ENCODE measurements at places on chromosomes 11 and 22.

GRCh38 chr11:62555464-62556107 lies 9.0 kb upstream of the AHNAK start:
- peak; percentile 95 for DNase-seq

DNA sequence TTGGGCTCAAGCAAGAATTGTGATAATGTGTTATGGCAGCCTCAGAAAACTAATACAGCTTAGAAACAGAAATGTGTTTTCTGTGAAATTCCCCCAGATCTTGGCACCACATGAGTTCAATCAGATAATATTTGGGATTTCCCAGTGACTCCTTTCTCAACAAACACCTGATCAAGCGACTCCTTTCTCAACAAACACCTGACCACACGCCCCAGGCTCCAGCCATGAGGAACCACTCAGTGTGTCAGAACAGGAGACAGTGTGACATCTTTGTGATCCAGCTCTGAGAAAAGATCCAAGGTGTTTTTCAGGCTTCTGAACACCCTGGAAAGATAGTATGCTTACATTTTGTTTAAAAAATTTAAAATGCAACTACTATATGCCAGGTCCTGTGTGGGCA lies 1.9 kb upstream of the UVRAG start:
- DNase-seq, result no peak

GRCh38 chr22:46158283-46158682 lies 8.0 kb downstream of the PPARA start:
- DNase-seq, result no peak

- DNase-seq, result no peak
These were observed 748.5 kb downstream of the BRD1 start for GRCh38 chr22:49079027-49079725.

GRCh38 chr11:34957206-34957605 lies 40.8 kb downstream of the PDHX start:
- DNase-seq, result peak; percentile 61

- DNase-seq, result no peak
These were observed 1.2 kb downstream of the DKK3 start for GRCh38 chr11:12007230-12007593.

DNA sequence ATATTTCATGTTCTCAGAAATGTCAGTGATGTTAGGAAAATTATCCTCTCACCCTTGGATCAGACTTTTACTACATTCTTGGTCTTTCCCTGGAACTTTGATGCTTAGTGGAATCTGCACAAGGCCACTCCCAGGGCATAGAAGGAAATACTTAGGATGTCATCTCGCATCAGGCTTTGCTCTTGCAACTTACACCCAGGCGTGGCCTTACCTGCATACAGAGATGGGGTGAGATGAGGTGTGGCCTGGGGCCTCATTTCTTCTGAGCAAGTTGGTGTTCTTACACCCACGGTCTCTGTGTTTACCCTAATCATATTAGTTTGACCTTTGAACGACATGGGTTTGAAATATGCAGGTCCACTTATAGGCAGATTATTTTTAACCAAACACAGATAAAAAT lies 19.0 kb upstream of the OR52K2 start:
- DNase-seq, result no peak

- DNase-seq, result peak; percentile 44
These were observed 25.9 kb upstream of the ATXN10 start for GRCh38 chr22:45645526-45646414.

- DNase-seq, result peak; percentile 32
These were observed 122.6 kb downstream of the MICAL2 start for GRCh38 chr11:12232817-12233601.

DNA sequence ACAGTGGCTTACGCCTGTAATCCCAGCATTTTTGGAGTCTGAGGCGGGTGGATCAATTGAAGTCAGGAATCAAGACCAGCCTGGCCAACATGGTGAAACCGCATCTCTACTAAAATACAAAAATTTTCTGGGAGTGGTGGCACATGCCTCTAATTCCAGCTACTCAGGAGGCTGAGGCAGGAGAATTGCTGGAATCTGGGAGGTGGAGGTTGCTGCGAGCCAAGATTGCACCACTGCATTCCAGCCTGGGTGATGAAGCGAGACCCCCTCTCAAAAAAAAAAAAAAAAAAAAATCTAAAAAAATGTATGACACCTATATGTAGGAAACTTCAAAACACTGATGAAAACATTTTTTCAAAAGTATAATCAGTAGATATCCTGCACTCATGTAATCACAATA lies 242.7 kb upstream of the CHORDC1 start:
- no peak for DNase-seq

- DNase-seq, result no peak
These were observed 1.9 kb downstream of the TSGA10IP start for GRCh38 chr11:65947133-65947532.

- DNase-seq, result no peak
These were observed 909 bp upstream of the ZNRD2 start for GRCh38 chr11:65569164-65569972.

- DNase-seq, result no peak
These were observed 494.7 kb downstream of the BUD13 start for GRCh38 chr11:116278076-116278475.

GRCh38 chr11:37450613-37451012 lies 852.6 kb upstream of the RAG2 start:
- peak; percentile 67 for DNase-seq

DNA sequence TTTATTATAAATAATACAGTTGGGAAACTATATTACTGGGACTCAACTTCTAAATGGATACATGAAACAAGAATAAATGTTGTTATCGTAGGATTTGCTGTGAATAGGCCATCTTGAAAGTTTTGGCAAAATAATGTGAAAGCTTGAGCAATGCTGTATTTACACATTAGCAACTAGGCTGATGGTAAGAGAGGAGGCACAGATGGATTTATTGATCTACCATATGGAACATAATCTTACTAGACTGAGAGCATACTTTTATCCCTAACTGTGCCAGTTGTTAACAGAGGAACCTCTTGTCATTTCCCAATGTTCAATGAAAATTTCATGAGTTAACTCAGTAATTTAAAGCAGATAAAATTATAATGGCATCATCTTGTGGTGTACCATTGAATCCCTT lies 22.8 kb downstream of the APIP start:
- no peak for DNase-seq

- no peak for DNase-seq
These were observed 642.9 kb downstream of the BRD1 start for GRCh38 chr22:49184736-49185135.

GRCh38 chr11:111360150-111361043 lies 18.7 kb downstream of the POU2AF1 start:
- no peak for DNase-seq

- DNase-seq, result no peak
These were observed 27.6 kb downstream of the TP53I11 start for GRCh38 chr11:44923115-44923514.

DNA sequence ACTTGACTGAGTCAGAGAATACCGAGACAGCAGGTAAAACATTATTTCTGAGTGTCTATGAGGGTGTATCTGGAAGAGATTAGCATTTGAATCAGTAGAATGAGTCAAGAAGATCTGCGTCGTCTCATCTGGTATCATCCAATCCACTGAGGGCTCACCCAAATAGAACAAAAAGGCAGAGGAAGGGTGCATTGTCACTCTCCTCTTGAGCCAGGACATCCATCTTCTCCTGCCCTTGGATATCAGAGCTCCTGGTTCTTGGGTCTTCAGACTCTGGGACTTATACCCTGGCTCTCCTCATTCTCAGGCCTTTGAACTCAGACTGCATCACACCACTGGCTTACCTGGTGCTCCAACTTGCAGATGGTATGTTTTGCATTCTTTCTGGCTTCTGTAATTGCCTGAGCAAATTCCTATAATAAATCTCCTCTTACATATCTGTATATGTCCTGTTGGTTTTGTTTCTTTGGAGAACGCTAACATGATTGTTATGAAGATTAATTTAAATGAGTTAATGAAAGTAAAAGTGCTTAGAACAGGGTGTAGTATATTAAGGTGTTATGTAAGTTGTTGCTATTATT lies 49.3 kb downstream of the ME3 start:
- no peak for DNase-seq

GRCh38 chr11:19912958-19913892 lies 200.6 kb downstream of the NAV2 start:
- no peak for DNase-seq

DNA sequence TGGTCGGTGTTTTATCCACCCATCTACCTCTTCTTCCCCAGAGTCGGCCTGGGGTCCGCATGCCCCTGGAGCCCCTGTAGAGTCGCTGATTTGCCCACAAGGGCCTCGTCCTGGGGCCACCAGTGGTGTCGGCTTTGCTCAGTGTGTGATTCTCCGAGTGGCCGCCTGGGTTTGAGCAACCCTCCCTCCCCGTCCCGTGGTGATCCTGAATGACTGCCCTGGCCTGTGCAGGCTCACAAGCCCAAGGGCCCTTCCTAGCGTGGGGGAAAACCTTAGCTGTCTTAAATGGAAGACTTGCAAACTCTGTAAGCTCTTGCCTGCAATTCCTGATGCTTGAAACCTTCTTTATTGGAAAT lies 128.3 kb downstream of the OSBP2 start:
- DNase-seq, result no peak

Measured in inflammatory macrophage (primary cell).